ENCODE measurements at places on chromosomes 1 and 21.

GRCh38 chr21:45556645-45557615 lies 14.7 kb upstream of the SLC19A1 start:
- DNase-seq: no peak

- DNase-seq: peak; percentile 95
Observed at GRCh38 chr1:162310337-162310736, 66.3 kb downstream of the SPATA46 start.

DNA sequence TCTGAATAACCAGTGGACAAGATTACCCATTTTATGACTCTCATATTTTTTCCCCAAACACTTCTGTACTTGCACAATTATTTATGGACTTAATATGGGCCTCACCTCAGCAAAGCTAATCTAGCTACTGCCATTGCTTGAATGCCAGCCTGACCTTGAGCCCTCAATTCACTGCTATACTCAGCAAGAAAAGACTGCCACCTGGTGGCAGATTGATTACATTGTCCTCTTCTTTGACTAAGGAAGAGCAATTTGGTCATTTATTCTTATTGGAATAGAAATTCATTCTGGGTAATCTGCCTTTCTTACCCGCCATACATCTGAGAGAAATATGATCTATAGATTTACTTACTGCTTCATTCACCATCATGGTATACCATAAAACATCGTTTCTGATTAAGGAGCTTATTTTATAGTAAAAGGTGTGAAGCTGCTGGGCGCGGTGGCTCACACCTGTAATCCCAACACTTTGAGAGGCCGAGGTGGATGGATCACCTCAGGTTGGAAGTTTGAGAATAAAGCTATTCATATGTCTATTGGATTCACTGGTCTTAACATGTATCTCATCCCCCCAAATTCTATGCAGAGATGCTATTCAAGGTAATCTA lies 32.9 kb upstream of the DIPK1A start:
- peak; percentile 66 for DNase-seq

- DNase-seq: no peak
Observed at GRCh38 chr1:31934706-31935629, 3.2 kb downstream of the PTP4A2 start.

DNA sequence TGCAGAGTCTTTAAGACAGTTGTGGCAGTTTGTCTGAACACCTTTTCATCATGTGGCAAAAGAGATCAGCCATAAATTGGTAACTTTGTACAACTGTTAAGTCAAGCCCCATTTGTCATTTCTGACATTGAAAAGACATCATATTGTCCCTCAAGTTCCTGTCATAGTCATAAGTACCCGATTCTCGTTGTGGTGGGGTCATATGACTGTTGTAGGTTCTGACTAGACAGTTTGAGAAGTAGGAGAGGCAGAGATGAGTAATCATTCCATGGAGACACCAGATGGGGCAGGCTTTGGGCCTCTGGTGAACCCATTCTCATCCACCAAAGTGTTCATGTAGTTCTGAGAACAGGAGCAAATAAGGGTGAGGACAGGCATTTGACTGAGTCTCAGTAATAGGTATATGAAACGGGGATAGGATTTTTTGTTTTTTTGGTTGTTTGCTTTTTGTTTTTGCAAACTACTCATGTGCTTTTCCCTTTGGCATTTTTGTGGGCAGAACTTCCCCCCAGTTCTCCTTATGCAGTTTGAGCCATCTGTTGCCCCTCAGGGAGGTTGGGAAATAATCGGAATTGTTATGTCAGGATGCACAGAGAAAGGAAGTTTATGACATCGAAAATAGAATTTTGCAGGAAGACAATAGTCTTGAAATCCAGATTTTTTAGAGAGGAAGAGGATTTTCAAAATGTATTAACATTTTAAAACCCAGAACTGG lies 86.9 kb upstream of the KCNE2 start:
- DNase-seq: no peak

- DNase-seq: no peak
Observed at GRCh38 chr1:186681121-186681520, 898 bp upstream of the PTGS2 start.

DNA sequence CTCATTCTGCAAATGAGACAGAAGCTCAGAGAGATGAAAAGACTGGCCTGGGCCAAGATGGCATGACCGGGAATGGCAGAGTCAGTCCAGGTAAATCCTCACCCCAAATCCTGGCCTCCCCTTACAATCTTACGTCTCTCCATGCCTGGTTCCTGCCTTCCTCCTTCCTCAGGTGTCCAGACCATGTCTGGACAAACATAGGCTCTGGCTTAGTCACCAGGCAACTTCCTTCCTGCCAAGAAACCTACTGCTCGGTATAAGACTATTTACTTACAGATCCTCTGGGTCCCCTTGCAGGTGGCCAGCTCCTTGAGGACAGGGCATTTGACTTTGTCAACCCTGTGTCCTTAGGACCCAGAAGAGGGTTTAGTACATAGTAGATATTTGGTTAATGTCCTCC lies 69.4 kb upstream of the ROR1 start:
- no peak for DNase-seq

GRCh38 chr1:89149976-89150375 lies 24.1 kb upstream of the GBP2 start:
- no peak for DNase-seq

DNA sequence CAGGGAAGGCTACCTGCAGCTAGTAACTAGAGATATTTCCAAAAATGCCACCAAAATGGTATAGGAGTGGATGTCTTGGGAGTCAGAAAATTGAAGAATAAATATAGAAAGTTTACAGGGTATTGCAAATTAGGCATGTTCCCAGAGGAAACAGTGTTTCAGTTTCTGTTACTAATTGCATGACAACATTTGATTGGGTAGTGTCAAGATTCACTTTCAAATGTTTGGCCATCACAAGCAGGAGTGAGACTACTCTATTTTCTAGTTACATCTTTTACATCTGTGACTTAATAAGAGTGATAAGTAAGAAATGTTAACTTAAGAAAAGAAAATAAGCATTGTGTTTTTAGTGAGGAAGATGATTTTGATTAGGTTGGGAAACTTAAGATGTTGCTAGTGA lies 30.2 kb downstream of the AMY1C start:
- no peak for DNase-seq

GRCh38 chr1:73100216-73100615 lies 817.9 kb upstream of the NEGR1 start:
- no peak for DNase-seq

DNA sequence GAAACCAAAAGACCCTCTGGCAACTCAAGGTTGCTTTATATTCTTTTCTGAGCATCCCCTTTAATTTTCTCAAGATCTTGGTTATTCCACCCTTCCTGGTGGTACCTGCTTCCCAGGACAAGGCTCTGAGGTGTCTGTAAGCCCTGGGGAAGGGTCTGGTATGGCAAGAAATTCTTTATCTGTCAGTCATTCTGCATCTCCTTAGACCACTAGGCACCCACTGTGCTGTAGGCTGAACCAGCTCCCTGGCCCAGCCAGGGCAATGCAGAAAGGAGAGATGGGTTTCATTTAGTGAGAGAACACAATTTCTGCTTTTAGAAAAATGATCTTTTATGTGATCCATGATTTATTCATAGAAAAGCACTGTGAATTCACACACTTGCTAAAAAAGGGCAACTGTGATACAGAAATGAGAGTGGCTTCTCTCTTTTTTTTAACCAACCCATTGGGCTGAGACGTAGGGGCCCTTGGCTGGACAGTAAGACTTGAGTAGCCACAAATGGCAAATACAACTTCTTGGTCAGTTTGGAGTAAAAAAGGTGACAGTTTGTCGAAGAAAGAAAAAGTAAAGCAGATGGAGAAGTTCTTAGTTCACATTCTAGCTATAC lies 4.1 kb downstream of the UROD start:
- no peak for DNase-seq

DNA sequence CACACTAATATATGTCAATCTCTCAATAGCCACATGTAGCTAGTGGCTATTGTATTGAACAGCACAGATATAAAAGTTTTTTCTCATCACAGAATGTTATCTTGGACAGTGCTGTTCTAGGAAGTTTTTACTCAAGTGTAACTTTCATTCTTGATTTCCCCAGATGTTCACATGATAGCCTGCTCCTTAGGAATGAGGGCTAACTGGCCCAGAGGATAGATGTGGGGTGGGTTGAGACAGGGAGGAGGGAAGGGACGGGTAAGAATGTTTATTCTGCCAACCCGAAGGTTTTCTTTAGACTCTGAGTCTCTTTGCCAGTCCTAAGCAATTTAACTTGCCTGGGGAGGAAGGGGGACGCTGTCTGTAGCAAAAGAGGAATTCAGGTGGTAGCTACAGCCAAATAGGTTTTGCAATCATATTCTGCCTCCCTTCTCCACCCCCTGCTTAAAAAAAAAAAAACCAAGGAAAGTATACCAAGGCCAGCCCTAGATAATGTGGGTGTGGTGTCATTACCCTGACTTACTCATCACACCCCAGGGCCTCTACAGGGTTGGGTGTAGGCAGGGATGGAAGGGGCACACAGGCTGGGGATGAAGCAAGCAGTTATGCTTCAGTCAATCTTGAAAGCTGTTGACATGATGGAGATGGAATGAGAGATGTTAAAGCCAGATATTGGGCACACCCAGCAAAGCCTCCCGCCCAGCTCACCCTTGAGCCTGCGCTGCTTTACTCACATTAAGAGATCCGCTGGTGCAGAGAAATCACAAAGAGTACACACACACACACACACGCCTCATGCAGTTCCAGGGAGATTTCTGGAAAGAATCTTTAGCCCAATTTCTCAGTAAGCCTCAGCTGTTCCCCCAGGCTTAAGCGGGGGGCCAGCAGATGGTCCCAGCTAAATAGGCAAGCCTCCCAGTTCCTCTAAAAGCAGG lies 59.9 kb downstream of the PLXNA2 start:
- peak; percentile 48 for DNase-seq

- no peak for DNase-seq
Observed at GRCh38 chr1:60990714-60991090, 91.7 kb upstream of the NFIA start.

DNA sequence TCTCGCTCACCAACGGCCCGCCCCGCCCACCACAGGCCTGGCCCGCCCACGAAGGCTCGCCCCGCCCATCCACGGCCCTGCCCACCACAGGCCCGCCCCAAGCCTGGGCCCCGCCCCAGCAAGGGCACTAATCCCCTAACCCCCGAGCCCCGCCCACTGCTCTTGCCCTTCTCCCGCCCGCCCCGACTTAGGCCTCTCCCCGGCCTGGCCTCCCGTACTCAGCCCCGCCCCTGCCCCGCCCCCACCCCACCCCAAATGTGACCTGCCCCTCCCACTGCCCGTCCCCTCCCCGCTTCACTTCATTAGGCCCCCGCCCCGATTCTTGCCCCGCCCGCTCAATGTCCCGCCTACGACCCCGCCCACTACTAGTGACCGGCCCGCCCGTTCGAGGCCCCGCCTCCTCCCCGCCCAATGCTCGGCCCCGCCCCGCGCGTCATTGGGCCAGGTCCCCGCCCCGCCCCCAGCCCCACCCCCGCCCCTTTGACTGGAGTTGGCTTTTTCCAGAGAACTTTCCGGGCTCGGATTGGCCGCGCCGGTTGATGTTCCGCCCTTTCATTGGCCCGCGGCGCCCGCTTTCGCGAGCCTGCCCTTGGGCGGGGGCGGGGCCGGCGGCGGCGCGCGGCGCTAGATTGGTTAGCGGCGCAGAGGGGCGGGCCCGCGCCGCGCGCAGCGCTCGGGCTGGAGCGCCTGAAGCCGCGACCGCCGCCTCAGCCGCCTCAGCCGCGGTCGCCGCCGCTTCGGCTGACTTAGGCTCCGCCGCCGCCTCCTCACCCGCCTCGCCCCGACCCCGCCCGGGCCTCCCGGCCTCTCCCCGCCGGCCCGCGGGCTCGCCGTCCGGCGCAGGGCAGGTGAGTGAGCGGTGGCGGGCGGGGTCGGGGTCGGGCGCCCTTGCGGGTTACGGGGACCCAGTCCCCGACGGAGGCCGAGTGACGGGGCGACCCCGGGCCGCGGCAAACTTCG lies at the start of gene PCBP3:
Gene PCBP3 (plus strand): TSS at position 705 of the 960 bp plus-strand sequence. CDS start 206,361 bp downstream, outside the sequence.
- peak; percentile 91 for DNase-seq

DNA sequence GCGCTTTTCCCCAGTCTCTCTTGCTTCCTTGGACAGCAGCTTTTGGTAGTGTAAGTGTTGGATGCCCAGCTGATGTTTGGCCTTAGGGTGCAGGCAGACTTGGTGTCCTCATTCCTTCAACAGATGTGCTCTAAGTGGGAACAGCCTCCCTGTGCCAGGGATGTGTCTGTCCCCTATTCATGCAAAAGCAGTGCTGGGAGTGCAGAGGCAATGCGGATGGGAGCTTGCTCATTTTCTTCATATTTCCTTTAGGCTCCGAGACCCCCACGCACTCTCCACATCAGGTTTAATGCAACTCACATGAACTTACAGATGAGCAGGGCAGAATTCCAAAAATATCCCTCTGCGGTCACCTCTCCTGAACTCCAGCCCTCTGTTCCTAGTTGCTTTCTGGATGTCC lies 96.1 kb downstream of the IER5 start:
- DNase-seq: no peak

Measured in COLO829 (cell line).